Activated naive CD4-positive, alpha-beta T cell treated with anti-CD3 and anti-CD28 coated beads, Interleukin-2, amount 10 ng/mL, durations not matched to agents 5 hours and 36 hours (primary cell): ENCODE measurements at places on chromosomes 3 and 15. TPM values are rescaled to one million over a fixed set of nuclear protein-coding genes. Genes with fewer than 3 reads are reported as not detected.

DLEC1 gene
- total RNA-seq: 5.6 TPM

PCSK6 gene
- total RNA-seq: 2.3 TPM

GABRG3 gene
- total RNA-seq: not detected

CDCP1 gene
- 7.1 TPM for total RNA-seq

SMC4 gene
- 197 TPM for total RNA-seq

KLHL40 gene
- not detected for total RNA-seq

ROPN1B gene
- not detected for total RNA-seq
